Stimulated activated CD4-positive, alpha-beta T cell treated with anti-CD3 and anti-CD28 coated beads, Interleukin-2, amount 100 ng/mL, for 4 hours (primary cell): ENCODE measurements at places on chromosomes 5 and 9.

GRCh38 chr5:141512390-141512910, 23.6 kb downstream of the PCDHGC5 start:
- peak; percentile 74 for DNase-seq

GRCh38 chr5:6830643-6831239, 117.5 kb downstream of the TENT4A start:
- no peak for DNase-seq

DNA sequence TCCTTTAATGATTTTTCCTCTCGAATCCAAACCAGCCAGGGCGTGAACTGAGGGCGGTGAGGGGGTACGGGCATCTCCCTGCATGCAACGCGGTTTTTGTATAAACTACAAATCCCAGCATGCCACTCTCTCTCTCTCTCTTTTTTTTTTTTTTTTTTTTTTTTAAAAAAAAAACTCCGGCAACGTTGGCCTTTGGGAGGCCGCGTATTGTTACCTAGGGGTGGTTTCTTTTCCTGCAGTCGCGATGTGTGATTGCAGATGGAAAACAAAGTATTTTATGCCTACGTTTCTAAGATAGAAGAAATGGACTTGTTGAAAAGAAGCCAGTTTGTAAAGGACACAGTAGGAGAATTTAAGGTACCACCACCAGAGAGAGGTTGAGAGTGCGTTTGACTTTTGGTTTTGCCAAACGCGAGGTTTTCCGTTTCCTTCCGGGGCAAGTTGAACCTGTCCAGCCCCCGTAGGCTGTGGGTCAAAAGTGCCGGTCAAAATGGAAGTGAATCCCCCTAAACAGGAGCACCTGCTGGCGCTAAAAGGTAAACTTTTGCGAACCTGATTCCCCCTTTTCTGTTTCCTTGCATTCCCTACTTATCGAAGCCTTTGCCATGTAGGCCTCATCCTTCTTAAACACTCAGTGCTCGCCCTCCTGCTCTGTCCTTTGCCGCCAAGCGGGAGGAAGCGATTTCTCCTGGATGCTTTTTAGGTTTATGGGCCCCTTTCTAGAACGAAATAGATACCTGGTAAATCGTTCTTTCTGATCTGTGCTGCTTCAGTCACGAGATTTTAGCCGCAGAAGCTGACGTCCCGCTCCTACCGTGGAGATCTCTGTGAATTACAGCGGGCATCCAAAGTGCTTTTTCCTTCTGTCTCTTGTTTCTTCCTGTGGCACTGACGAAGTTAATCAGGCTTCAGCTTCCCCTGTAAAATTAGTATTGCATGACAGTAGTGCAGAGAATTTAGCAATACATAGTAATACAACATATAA, at the start of the genes SHLD3 and TRAPPC13:
Gene SHLD3, plus strand, starts transcription at position 457 of the 985 bp plus-strand sequence. CDS start 4,561 bp downstream, outside the sequence.
Gene TRAPPC13, plus strand, starts transcription at position 457 of the 985 bp plus-strand sequence. Its CDS starts 34 bp downstream, at position 491.
- DNase-seq: peak; percentile 74

DNA sequence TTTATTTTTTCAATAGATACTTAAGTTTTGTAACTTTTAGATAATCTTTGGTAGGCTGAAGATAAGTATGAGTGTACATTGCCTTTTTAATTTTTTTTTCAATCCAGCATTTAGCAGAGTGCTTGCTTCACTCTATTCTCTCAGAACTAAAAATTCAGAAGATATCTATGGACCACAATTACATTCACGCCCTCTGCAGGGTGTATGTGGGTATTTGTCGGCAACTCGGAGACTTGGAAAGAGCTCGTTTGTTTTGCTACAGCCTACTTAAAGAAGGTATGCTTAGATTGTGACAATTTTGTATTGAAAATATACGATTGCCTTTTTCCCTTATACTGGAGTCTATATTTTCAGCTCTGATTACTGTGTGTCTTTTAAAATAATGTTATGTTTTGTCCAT, 43.8 kb downstream of the ICE1 start:
- DNase-seq: no peak

GRCh38 chr9:77899679-77900354, 131.8 kb downstream of the GNAQ start:
- DNase-seq: no peak

GRCh38 chr9:98887918-98888510, 55.7 kb upstream of the COL15A1 start:
- DNase-seq: no peak
